ENCODE measurements at places on chromosomes 6 and 20.

DNA sequence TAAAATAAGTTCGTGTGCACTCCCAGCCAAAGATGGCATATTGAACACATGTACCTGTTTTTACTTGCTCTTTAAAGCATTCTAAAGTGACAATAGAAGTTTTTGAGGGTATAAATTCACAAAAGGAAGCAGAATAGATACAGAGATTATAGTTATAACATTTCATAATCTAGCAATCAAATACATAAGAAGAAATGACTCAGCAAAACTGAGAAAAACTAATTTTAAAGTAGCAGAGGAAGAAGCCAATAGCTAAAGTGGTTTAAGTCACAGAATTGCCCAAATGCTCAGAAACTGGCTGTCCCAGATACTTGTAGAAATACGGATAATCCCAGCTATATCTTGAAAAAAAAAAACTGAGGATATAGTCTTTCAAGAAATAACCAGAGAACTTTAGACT, 49.2 kb upstream of the TBC1D32 start:
- no peak for DNase-seq

GRCh38 chr20:19347943-19348456, 135.6 kb downstream of the SLC24A3 start:
- no peak for DNase-seq

DNA sequence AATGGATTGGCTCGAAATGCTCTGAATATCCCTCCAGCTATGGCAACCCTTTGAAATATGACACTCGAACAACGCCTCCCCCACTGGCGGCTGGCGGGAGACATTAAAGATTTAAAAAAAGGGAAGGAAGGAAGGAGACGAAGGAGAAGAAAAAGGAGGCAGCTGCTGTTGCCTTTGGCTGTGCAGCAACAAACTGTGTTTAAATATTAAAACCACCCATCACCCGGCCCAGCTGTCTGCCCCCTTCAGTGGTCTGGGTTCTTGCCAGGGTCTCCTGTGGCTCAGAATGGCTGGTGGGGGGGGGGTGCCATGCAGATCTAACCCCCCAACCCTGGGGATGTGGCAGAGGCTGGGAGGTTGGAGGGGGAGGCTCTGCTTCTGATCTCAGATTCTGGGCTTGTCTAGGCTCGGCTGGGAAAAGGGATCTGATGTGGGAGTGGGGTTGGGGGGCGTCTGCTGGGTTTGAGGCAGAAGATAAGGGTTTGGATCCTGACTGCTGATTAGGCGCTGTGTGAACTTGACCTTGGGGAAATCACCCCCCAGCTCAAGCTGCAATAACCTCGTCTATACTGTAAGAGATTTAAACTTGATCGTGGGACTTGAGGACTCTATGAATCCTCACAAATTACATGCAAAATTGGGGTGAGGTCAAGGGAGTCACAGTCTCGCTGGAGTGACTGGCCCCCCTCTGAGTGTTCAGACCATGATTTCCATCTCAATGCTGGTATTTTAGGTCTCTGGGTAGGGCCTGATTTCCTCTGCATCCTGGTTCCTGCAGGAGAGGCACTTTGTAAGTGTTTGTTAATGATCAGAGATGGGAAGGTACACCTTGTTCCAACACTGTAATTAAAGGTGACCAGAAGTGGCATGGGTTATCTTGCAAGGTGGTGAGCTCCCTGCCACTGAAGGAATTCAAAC, 40.3 kb upstream of the BLCAP start:
- no peak for DNase-seq

- no peak for DNase-seq
Measured at GRCh38 chr6:151796842-151797530, 10.5 kb upstream of the ESR1 start.

DNA sequence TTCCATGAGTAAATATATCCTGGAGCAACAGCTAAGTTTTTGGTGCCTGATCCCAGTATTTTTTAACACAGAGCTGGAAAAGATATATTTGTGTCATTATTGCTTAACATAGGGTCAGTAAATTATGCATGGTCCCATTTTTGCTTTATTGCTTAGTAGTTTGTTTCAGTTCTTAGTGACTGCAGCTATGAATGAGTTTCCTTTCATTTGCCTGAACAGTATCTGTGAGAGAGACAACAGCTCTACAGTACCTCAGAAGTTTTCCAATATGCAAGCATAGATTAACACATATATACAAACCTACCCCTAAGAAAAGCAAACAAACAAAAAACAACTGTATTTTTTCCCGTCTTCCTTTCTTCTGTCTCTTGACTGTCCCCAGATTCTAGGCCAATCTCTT, 160.3 kb downstream of the MEI4 start:
- no peak for DNase-seq

All from inflammatory macrophage treated with lipopolysaccharide for 1 hour (primary cell).